ENCODE measurements at places on chromosomes 7 and 10. TPM values are rescaled to one million over a fixed set of nuclear protein-coding genes. Genes with fewer than 3 reads are reported as not detected.

Gene RPP38
- total RNA-seq, result 16.3 TPM

Gene GALNT11
- 16.3 TPM for total RNA-seq

Gene LRRD1
- not detected for total RNA-seq

Gene COMMD3
- total RNA-seq, result 75.9 TPM

Gene MUC3A
- not detected for total RNA-seq

Gene BMI1
- 43.4 TPM for total RNA-seq

Gene SLC29A4
- total RNA-seq, result 0.59 TPM

Gene FAM24B
- 16.5 TPM for total RNA-seq

Gene MCM10
- 61.7 TPM for total RNA-seq

Gene LAMB4
- not detected for total RNA-seq
